Stimulated activated naive CD8-positive, alpha-beta T cell treated with anti-CD3 and anti-CD28 coated beads, Interleukin-15, Interleukin-2, amounts not matched to agents 100 U/mL and 50 U/mL, for 24 hours (primary cell): ENCODE measurements at places on chromosomes 5 and 9.

- DNase-seq: no peak
Measured at GRCh38 chr5:453725-454481, 10.9 kb downstream of the EXOC3 start.

DNA sequence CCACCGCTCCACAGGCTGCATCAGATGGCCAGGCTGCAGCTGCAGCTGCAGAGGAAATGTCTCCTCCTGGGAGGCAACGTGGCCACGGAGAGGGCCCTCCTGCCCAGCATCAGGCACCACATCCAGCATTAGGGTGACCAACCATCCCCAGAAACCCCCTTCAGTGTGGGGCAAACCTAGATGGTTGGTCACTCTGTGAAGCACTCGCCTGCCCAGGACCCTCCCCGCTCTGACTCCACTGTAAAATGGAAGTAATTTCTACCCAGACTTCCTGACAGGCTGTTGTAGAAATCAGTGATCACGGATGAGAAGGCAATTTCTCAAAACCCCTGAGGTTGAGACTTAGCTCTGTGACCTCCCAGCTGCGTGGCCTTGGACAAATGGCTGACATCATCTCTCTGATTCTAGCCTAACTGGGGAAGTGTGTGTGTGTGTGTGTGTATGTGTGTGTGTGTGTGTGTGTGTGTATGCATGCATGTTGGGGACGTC lies 31.6 kb downstream of the B4GALT1 start:
- DNase-seq: no peak

- no peak for DNase-seq
Measured at GRCh38 chr5:105632043-105632442, 2038.7 kb downstream of the EFNA5 start.

DNA sequence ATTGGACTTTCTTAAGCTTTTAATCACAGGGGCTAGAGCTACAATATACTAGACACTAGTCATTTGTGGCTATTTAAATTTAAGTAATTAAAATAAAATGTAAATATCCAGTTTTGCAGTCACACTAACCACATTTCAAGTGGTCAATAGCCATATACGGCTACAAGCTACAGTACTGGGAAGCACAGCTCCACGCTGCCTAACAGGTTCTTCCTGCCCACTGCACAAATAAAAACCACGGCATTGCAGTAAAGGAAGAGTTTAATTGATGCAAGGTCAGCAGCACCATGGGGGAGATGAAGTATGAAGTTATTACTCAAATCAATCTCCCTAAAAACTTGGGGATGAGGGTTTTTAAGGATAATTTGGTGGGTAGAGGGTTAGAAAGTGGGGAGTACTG lies 134.1 kb downstream of the LURAP1L start:
- DNase-seq: no peak

DNA sequence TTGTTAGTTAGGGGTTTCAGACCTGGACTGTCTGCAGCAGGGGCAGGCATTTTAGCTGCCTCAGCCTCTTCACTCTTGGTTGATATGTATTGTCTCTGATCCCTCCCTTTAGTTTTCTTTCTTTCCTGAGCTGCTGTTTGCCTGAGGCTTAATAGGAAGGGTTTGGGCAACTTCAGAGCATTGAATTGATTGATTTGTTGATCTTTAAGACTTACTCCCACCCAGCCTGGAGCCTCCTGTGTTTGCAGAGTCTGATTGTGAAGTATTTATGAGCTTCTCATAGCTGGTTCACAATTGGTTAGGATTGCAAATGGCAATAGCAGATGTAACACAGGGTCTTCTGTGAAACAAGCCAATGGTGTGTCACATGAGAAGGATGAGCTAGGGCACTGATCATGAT lies 671.8 kb upstream of the SEMA6A start:
- no peak for DNase-seq

DNA sequence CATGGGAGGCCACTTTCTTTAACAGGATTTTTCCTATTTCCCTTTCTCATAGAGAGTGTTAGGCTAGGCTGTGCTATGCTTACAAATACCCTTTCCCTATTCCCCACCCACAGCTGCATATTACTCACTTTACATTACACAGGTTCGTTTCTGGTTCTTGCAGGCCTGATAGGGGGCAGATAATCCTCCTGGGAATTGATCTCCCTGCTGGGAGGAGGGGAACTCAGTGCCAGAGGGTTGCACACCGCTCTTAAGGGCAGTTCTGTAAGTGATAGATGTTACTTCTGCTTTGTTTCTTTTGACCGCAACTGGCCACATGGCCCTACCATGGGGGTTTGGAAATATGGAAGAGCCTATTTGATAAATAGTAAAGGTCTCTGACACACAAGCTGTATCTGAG lies 54.0 kb upstream of the NTRK2 start:
- no peak for DNase-seq

GRCh38 chr9:136942112-136942880 lies 2.2 kb downstream of the FBXW5 start:
- no peak for DNase-seq

DNA sequence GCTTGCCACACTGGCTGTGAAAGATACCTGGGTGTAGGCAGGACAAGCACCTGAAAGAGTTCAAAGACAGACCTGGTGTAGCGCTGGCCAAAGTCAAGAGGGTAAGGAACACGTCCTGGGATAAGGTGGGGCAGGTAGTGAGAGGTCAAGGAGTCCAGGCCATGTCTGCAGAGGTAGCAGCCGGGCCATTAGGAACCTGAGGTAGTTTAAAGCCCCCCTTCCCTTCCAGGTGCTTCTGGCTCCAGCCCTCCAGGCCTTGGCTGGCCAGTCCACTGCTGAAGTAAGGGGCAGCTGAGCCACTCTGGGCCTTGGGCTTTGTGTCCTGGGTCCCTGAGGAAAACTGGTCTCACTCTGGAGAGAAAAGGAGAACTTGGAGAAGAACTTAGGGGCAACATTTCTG lies 13.9 kb upstream of the NR5A1 start:
- DNase-seq: no peak

- no peak for DNase-seq
Measured at GRCh38 chr9:114613919-114614318, 2.8 kb downstream of the TMEM268 start.

GRCh38 chr5:16854351-16854750 lies 81.7 kb downstream of the MYO10 start:
- DNase-seq: no peak

GRCh38 chr9:129573977-129574376 lies 46.9 kb downstream of the C9orf50 start:
- DNase-seq: no peak

DNA sequence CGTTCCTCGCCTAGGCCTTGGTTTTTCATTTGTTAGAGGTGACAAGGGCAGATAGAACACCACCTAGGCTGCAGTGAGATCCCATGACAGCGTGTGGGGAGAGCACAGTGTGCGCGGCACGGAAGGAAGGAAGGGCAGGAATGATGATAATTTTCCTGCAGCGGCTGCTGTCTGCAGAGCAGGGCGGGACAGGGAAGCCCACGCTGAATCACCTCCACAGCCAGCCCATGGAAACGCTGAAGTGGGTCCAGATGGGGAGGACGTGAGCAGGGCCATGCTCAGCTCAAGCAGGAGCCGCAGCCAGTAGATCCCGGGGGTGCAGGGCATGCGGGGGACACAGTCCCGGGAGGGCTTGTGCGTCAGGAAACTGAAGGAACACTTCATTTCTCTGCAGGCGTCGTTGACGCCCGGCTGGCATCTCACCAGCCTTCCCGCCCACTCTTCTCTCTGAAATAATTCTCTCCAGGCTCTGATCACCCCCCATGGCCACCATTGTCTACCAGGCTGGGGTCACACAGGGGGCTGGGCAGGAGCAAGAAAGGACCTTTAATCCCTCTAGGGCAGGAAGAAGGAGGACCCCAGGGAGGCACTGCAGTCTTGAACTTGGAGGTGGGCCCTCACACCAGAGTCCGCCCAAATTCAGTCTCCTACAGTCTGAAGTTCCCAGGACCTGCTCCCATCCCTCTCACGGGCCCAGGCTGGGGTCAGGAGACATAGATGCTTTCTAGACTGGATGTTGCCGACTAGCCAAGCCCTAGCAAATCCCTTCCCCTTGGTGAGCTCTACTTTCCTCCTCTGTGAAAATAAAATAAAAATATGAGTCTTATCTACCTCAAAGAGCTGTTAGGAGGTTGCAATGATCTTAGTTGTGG lies 20.9 kb upstream of the SYNPO start:
- no peak for DNase-seq

- no peak for DNase-seq
Measured at GRCh38 chr9:31034311-31034710, 1350.1 kb upstream of the ACO1 start.

- no peak for DNase-seq
Measured at GRCh38 chr5:90861843-90862586, 303.4 kb downstream of the ADGRV1 start.

- DNase-seq: no peak
Measured at GRCh38 chr5:149302641-149303040, 31.0 kb downstream of the AFAP1L1 start.

- DNase-seq: no peak
Measured at GRCh38 chr9:134783699-134784039, 96.9 kb upstream of the FCN2 start.

- DNase-seq: no peak
Measured at GRCh38 chr5:116395226-116395625, 179.4 kb downstream of the SEMA6A start.

DNA sequence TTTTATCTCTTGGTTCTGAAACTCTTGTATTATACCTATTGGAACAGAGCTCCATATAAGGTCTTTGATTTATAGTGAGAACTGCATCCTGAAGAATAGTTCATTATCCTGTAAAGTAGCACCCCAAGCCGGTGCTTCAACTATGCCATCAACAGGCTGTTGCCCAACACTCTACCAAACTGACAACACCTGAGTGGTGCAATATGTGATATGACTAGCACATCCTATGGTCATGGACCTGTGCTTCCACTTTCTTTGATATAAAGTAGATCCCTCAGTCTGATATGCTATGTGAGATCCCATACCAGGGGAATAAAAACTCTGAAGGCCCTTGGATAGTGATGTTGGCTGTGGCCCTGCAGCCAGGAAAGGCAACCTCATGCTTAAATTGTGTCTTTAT lies 15.8 kb downstream of the CSF2 start:
- no peak for DNase-seq

DNA sequence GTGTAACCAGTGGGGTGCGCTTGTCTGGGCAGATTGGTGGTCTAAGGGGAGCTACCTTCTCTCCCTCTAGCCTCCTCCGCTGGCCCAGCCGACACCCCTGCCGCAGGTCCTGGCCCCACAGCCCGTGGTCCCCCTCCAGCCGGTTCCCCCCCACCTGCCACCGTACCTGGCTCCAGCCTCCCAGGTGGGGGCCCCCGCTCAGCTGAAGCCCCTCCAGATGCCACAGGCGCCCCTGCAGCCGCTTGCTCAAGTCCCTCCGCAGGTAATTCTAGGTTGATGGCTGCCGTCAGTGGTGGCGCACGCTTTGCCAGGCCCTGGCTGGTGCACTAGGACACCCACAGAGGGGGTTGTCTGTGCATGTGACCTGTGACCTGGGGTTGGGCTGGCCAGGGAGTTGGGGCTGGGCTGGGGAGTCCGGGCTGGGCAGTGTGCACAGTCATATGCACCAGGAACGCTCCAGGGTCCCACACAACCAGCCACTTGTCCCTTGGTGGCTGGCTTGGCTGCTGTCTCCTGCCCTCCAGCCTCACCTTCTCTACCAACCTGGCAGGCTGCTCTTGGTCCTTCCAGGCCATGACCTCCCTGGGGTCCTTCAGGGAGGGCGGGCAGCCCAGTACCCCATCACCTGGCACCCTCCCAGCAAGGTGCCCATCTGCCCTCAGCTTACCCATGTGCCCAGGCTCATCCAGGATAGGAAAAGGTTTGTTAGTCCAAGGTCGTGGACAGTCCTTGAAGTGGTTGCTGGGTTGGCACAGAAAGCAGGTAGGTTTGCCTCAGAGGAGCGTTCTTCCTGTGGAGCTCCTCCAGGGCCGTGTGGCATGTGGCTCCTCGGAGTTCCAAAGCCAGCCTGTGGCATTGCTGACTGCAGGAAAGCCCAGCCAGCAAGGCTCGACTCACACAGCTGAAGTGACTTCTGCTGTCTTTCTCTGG lies 73.2 kb downstream of the WNK2 start:
- DNase-seq: no peak

- DNase-seq: no peak
Measured at GRCh38 chr5:90618071-90618470, 59.5 kb downstream of the ADGRV1 start.

DNA sequence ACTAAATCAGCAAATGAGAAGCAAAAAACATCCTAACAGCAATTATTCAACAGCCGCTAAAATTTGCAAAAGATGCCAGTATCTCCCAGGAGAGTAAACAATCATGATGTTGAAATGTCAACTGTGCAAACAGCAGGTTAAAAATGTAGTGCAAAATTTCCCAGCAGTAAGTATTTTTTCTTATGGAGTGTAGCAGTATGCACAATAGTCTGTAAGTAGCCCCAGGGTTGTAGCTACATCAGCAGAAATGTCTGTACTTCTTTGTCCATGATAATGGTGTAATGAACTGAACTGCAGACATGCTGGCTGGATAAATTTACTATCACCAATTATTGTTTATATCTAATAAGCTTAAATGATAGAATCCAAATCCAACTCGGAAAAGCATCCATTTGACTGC lies 31.4 kb downstream of the GRIN3A start:
- DNase-seq: no peak

GRCh38 chr5:61491861-61492260 lies 159.8 kb downstream of the ZSWIM6 start:
- DNase-seq: no peak

GRCh38 chr5:56129288-56129687 lies 103.8 kb downstream of the ANKRD55 start:
- DNase-seq: no peak

DNA sequence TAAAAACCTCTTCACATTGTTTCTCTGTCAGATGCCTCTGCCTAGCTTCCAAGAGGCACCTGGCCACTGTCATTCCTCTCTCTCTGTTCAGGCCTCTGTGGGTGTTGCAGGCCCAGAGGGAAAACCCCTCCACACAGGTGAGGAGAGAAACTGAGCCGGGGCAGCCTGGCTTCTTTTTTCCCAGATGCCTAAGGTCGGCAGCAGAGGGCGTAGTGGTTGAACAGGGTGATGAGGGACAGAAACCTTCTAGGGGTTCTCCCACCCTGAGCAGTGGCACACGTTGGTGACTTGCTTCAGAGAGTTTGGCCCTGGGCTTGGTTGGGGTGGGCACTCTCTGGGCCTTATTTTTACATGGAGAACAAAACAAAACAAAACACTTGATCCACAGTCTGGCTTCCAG lies 12.2 kb downstream of the IL9 start:
- peak; percentile 12 for DNase-seq

DNA sequence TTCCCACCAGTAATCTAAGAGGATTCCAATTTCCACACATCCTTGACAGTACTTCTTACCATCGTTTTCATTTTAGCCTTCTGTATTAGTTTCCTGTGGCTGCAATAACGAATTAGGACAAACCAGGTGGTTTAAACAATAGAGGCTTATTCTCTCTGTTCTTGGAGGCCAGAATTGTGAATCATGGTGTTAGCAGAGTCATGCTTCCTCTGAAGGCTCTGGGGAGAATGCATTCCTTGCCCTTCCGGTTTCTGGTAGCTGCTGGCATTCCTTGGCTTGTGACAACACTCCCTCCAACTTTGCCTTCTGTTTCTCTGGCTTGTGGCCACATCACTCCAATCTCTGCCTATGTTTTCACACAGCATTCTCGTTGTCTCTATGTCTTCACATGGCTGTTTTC lies 23.5 kb downstream of the RIGI start:
- no peak for DNase-seq

- DNase-seq: no peak
Measured at GRCh38 chr5:145246961-145247744, 588.0 kb downstream of the PRELID2 start.
